ENCODE measurements at places on chromosomes 5 and 9. TPM values are rescaled to one million over a fixed set of nuclear protein-coding genes. Genes with fewer than 3 reads are reported as not detected.

ZDHHC11B gene
- 1.4 TPM for total RNA-seq

- no peak for DNase-seq
These were observed 332.6 kb upstream of the SMC2 start for GRCh38 chr9:103761466-103761865.

DNA sequence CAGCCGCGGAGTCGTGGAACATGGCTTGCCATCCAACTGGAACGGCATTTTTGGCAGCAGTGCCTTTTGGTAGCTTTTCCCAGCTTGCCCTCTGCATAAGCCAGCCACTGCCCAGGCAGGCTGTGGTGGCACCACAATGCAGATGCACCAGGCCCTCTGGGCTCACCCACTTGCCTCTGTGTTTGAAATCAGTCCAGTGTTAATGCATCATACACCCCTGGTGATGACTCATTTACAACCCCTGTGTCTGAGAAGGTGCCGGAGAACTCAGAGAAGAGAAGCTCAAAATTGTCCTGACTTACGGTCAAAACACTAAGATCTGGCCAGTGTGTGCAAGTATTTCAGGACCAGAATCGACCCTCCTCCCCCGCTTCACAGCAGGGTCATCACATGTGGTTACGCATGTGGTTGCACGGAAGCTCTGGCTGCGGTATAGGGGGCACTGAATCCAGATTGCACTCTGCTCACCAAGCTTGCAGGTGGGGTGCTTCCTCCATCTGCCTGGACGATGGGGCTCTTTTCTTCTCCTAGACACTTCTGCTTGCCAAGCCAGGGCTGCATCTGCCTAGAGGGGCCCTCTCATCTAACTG is 66.5 kb upstream of the SMIM15 start:
- DNase-seq = no peak

- DNase-seq = no peak
These were observed 246.6 kb downstream of the SLCO4C1 start for GRCh38 chr5:102049517-102049916.

- DNase-seq = no peak
These were observed 396.1 kb downstream of the ENC1 start for GRCh38 chr5:74244406-74244805.

DNA sequence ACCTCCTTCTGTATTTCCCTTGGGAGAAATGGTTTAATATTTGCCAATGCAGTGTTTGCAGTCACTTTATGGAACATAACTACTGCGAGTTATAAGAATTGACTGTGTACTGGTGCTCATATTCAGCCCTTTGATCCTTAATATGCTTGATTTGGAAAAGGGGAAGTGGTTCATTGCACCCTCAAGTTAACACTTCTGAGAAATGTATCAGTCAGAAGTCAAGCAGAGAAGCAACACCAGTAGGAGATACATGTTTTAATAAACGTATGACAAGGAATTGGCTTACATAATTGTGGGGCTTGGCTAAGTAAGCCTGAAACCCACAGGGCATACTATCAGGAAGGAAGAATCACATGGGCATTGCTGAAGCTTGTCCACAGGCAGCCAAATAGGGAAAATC is 131.0 kb upstream of the SPRY4 start:
- no peak for DNase-seq

Data from urinary bladder (tissue), 4 donors.